Endothelial cell of umbilical vein (primary cell): ENCODE measurements at places on chromosomes 2 and 18. TPM values are rescaled to one million over a fixed set of nuclear protein-coding genes. Genes with fewer than 3 reads are reported as not detected.

- DNase-seq, result no peak
Measured at GRCh38 chr2:165448406-165448805, 21.1 kb upstream of the CSRNP3 start.

GRCh38 chr2:69846182-69847067 is 17.0 kb downstream of the GMCL1 start:
- peak; percentile 60 for DNase-seq

DNA sequence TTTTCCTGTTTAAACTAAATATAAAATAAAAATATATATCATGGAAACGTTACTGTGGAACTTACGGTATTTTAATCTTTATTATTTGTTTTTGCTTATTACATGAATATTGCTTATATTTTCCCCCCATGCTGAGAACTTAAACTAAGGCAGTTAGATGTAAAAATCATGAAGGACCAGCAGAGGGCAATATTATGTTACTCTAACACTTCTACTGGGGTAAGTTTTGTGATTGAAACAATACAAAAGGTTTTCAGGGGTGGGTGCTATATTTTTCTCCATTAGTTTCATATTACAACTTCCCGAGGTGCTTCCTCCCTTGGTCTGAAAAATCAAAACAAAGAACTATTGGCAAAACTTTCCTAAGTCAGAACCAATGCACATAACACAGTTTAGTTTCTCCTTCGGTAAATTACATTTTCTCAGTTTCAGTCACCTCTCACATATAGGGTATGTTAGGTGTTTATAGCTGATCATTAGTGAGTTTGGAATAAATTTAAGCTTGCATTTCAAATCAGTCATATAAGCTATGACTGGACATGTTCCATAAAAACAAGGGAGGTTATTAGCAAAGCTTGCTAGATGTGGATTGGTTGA is 54.8 kb downstream of the ZNF407 start:
- DNase-seq, result peak; percentile 81

Gene SLC5A7
- total RNA-seq, result not detected in 2 replicates

Gene VAMP5
- 164 and 186 TPM in 2 replicates for total RNA-seq

Gene POTEF
- total RNA-seq, result 0.09 TPM in 1 of 2 replicates, not detected in the other

Gene ELOA2
- total RNA-seq, result not detected in 2 replicates
